ENCODE measurements at places on chromosomes 12 and 14.

- DNase-seq, result no peak
Measured at GRCh38 chr14:90556666-90557450, 160.0 kb downstream of the CALM1 start.

DNA sequence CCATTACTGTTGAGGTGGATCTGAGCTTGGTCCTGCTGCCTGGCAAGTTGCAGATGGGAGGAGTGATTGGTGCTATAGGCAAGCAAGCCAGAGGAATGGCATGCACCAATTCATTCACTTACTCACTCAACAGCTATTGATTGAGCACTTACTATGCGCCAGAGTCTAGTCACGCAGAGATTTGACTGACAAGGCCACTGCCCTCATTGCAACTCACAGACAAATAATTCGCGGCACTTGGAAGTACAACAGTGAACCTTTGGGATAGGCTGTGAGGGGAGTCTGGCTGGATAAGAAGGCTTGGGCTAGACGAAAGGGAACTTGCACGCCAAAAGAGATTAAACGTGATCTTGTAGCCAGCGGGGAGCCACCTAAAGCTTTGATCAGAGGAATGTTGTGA is 96.2 kb downstream of the NEDD1 start:
- DNase-seq, result no peak

- DNase-seq, result no peak
Measured at GRCh38 chr14:52443506-52443905, 108.8 kb downstream of the TXNDC16 start.

- DNase-seq, result no peak
Measured at GRCh38 chr14:51107801-51108200, 12.9 kb upstream of the TRIM9 start.

- peak; percentile 19 for DNase-seq
Measured at GRCh38 chr12:109714141-109714912, 702 bp downstream of the FAM222A start.

- no peak for DNase-seq
Measured at GRCh38 chr12:101939856-101940265, 62.5 kb downstream of the DRAM1 start.

DNA sequence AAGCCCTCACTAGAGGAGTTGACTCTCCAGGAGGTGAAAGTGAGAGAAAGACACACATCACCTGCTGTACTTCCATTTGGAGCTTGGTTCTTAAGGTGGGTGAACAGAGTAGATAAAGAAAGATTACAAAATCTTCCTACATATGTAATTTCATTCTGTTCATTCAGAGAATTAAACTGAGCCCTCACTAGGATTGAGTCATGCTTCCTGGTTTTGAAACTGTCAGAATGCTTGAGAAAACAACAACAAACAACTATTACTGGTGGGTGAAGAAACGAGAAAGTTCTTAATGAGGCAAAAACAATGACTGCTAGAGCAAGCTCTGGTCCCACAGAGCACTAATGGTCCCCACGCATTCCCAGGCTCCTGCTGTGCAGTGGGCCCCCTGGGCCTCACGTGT is 841.7 kb downstream of the VRK1 start:
- DNase-seq, result no peak

DNA sequence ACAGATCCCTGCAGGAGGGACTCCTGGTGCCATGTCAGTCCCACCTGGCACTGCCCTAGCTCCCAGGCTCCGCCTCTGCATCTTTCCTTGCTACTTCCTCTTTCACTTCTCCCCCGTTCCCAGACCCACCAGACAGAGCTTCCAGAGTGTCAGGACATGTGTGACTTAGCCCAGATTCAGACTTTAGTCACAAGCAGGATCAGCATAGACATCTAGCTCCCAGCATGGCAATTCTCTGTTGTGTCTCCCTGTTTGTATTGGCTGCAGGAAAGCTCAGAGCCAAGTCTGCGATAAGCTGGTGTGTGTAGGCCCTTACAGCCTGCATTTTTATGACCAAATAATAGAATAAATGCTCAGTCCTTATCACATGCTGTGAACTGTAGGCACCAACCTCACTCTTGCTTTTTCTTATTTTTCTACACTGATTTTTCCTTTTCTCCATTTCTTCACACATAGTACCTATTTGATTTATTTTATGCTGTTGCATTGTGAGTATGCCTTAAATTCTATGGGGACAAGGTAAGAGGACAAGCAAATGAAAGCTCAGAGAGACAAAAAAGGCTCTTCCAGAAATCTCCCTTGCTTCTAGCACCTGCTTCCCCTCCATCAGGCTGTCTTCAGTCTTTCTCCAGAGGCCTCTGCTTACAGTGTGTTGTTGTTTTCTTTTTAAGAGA is 5.9 kb downstream of the DHRS2 start:
- DNase-seq, result no peak

DNA sequence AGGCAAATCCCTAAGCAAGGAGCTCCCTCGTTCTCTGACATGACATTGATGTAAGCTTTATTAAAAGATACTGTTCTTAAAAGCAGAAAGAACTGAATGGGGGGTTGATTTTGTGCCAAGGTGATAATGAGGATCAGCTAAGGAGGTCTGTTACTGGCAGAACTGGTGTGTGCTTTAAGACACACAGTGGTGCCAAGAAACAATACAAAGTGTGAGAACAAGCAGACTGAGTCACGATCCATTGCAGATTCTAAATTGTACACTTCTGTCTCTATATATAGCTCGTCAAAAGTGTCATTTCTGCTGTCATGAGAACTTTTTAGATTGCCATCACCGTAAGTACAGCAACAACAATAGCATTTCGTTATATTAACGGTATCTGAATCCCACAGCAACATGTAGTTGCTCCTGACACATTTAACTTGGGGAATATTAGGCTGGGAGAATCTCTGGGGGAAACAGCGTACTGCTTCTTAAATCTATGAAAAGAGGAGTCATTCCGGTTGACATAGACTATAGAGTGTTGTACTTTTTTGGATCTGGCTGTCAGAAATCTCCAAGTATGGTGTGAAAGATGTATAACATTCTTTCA is 151.3 kb upstream of the PRKD1 start:
- DNase-seq, result no peak

DNA sequence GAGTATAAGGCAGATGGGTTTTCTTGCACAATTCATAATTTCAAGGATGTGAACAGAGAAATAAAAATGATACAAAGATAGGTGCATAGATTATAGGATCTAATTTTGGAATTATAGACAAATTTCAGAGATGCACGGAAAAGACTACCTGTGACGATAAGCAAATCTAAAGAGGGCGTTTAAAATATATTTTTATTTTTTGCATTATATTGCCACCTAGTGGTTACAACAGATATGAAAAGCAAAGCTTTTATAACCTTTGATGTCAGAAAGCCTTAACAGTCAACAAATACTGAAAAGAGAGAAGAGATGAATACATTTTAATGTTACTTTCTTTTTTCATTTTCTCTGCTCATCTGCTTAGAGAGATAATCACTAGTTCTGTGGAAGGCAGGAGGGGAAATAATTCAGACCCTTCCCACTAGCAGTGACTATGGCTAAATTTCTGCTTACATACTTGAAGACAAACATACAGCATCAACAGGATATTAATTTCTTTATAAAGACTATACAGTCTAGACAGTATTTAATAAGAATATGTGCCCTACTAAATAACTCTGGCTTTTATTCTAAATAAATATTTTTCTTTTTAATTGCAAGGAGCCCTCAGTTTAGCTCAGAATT is 46.3 kb downstream of the NTS start:
- no peak for DNase-seq

GRCh38 chr14:97056086-97056485 is 258.9 kb downstream of the VRK1 start:
- no peak for DNase-seq

GRCh38 chr12:31031951-31032335 is 41.7 kb upstream of the DDX11 start:
- DNase-seq, result no peak

DNA sequence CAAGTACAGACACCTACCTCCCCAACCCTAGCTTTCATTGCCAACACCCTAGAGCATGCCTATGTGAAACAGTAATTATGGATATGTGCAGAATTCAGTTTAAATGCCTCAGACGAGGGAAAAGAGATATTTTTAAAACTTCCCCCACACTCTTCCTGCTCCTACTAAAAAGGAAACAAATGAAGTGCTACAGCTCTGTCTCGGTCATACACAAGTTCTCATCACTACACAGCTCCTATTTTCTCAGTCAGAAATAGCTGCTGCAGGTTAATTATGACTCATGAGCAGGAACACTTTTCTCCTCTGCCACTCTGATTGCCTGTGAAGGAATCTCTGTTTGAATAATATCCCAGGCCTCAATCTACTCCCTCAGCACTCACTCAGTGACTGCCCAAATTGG is 703.6 kb upstream of the FLRT2 start:
- DNase-seq, result no peak

GRCh38 chr12:107873223-107873622 is 98.7 kb downstream of the ASCL4 start:
- DNase-seq, result no peak

DNA sequence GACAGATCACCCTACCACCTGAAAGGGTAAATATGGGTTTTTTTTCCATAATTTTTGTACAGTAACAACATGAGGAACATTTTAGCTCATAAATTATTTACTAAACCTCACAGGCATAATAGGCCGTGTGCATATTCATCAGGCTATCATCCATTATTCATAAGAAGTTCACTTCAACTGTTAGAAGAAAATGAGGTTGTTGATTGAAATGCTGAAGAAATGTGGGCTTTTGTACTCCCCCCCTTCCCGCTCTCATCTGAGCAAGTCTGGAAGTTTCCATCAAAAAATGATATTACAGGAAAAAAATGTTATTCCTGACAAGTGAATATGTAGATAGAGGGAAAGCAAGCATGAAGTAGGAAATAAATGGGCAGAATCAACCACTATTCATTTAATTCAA is 7.9 kb upstream of the POU6F1 start:
- DNase-seq, result no peak

GRCh38 chr14:31059152-31059924 is 33.2 kb upstream of the STRN3 start:
- no peak for DNase-seq

DNA sequence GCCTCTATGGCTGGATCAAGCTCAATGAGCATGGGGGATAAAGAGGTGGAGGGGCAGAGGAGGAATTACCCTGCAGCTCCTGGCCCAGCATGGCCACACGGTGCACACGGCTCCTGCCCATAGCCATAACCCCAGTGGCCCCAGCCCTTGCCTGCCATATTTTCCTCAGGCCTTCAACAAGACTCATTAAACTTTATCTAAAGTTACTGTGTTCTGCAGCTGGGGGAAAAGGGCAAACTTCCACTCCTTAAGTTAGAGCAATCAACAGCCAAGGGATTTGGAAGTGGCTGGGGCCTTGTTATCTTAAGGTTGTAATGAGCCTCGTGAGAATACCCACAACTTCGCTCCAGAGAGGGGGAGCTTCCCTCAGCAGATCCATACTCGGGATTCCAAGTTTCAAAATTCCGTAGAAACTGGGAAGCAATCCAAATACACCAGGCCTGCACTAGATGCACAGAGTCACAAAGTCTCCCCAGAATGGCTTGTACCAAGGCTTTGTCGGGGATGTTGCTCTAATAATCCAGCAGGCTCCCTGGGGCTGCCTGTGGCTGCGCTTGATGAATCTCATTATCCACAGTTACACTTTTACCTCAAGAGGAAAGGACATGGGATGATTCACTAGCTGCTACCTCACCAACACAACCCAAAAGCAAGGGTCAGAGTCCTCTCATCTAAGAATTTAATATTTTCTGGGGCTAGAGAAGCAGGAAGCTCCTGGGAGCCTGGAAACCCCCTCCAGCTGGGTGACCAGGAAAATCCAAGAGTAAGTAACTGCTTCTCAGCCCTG is 13.0 kb upstream of the OR6J1 start:
- no peak for DNase-seq

- no peak for DNase-seq
Measured at GRCh38 chr12:120584343-120585149, 3.3 kb upstream of the POP5 start.

- no peak for DNase-seq
Measured at GRCh38 chr14:105467249-105467941, 7.2 kb upstream of the CRIP2 start.

DNA sequence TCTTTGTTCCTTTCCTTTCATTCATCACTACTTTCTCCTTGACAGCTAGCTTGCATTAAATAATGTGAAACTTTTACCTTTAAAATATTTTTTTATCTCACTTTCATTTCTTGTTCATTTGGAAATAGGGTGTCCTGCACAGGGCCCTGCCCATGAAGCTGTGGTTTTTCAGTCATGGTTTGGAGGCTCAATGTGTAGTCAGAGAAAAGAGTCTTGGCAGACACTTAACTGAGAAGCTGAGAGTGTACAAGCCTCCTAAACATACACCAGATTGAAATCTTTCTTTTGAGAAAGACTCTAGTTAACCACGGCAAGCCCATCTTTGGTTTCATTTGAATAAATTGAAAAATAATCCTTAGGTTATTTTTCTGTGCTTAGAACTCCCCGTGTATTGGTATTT is 74.2 kb downstream of the KICS2 start:
- DNase-seq, result no peak

DNA sequence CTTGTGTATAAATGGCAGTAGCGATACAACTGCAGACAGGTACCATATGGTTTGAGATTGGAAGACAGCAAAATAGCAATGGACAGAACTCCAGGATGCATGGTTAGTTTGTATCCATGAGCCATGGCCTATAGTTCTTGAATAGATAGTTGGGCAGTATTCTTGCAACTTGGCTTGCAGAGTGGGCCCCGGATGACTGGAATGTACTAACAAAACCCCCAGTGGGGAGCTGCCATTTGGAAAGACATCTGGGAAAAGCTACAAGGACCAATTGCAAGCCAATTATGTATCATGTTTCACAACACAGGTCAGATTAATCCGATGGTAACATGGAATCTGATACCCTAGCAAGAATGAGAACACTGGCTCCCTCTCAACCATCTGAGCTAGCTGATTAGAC is 279.6 kb downstream of the RERGL start:
- DNase-seq, result no peak

DNA sequence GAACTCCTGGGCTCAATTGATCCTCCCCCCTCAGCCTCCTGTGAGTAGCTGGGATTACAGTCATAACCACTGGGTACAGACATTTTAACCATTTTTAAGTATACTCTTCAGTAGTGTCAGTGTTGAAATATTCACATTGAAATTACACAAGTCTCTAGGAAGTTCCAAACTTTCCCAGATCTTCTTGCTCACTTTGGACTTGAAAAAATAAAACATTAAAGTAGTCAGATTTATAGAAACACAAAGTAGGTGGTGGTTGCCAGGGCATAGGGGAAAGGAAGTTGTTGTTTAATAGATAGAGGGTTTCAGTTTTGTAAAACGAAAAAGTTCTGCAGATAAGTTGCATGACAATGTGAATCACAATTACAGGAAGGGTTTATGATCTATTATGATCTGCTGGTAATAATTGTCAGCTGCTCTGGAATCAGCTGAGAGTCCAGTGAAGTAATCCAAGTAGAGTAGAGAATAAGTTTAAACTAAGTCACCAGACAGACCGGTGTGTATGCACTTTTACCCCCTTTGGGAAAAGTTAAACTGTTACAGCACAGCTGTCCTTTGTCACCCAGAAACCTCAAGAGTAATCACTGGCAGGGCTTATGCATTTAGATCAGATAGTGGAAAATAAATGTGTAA is 27.4 kb downstream of the PCNX1 start:
- no peak for DNase-seq

DNA sequence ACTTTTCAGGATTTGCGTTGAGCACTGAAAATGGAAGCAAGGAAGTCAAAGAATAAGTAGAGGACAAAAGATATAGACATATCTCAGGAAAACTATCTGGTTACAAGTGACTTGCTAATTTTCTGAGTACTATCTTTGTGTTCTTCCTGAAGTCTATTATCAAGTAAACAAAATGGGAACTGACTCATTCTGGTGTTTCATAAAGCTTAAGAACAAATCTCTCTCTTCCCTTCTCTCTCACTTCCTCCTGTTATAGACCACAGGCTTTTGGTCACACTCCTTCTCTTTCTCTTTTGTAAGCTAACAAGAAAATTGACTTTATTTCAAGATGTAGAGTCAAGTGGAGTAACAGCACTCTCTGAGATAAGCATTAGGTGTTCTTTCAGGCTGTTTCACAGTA is 406.6 kb upstream of the SYT1 start:
- no peak for DNase-seq
